ENCODE measurements at places on chromosomes 2 and 18.
A peak's percentile ranks its signal among the peaks of the same experiment; 100 is the strongest.

DNA sequence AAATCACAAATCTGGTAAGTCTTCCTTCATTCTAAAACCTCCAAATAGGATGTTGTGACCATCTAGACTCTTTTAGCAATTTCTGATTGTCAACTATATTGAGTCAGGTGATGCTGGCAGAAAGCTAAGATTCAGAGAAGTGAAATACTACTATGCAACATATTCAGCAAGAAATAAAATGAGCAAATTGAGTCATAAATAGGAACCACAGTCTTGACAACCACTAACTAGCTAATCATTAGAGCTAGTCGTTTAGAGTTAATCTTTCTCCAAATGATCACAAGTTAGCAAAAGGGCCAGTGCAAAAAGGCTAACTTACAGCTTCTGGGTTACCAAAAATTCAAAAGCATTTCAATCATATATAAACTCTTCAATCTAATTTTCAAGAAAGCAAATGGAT is 54.5 kb downstream of the ROCK1 start:
- DNase-seq, result no peak

GRCh38 chr2:72106978-72107377 is 40.7 kb downstream of the CYP26B1 start:
- no peak for DNase-seq

GRCh38 chr2:101331202-101331601 is 22.7 kb upstream of the RNF149 start:
- no peak for DNase-seq

DNA sequence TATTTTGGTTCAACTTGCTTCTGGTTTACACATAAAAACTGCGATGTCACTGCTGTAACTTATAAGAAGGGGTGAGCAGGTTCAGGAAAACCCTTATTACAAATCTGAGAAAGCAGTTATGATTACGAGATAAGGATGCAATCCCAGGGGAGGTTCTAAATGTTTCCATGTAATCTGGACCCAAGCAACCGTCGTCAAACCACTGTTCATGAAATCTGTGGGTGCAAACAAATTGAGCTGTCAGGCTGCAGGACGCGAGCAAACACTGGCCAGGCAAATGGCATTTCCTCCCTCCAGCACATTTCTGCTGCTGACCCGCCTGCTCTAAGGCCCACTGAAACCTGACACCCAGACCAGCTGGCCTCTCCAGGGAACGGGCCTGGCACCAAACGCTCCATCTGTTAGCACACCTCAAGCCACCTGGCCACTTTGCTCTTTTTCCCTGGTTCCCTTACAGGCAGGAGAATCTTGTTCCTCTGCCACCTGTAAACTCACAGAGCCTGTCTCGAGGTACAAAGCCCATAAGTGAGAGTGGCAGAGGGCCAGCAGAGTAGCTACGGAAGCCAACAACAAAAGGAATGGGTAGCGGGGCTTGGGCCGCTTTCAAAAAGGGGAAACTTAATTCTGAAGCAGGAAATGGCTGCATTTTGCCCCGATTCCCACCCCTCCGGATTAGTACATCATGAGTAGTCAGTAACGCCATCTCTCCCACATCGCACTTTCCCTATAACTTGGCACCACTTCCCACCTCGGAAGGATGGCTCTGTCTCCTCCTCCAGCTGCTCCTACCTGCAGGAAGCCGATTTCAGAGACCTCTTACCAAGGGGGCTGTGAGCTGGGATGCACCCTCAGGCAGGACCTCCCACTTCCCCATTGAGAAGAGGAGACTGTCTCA is 26.5 kb downstream of the CRACDL start:
- no peak for DNase-seq

- no peak for DNase-seq
Measured at GRCh38 chr2:37586663-37587317, 84.7 kb downstream of the CDC42EP3 start.

DNA sequence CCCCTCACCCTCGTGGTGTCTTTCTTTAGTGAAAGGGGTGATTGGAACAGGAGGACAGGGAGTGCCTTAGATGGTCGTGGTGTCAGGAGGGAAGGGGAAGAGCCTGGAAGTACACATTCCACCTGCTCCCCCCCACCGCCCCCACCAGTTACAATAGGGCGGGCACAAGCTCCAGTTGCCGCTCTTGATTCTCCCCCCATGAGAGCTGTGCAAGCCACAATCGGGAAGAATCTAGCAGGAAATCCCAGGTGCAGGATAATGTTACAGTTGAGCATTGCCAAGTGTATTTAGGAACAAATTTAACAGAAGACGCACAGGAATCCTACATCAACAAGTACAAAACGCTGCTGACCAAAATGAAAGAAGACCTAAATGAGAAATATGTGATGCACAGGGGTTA is 73.6 kb downstream of the ASAP2 start:
- no peak for DNase-seq

DNA sequence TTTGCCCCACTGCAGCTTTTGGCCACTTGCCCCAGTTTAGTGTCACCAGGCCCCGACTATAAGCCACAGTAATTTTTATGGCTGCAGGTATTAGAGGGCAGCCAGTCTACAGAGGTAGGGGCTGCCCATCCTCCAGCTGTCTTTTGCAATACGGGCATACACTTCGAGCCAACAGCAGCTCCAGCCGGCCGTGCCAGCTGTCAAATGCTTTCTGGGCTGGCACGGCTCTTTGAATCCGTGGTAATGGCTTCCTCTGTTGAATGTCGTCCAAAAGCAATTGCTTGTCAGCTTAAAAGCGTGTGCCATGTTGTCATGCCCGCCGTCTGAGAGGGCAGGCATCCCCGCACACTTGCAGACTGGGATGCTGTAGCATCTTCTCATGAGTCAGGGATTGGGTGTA is 41.3 kb downstream of the BCL2L11 start:
- peak; percentile 83 for DNase-seq

DNA sequence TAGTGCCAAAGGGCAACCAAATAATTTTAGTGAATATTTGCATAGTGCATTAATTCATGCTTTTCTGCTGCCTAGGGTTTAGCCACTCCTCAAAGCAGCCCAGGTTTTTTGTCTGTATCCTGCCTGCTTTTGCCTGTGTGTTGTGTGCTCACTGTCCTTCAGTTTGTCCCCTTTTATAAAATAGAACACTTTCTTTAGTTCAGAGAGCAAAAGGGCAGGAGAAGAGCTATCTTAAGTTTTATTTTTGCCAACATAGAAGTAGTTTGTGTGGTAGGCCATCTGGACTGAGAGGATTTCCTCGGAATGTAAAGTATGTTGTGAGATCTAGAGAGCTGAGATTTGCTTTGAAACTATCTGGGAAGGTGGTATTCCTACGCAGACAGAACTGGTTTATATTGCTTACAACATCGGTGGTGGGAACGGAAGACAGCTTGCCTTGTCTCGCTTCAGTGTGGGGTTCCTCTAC is 64.9 kb downstream of the EML4 start:
- DNase-seq, result no peak

DNA sequence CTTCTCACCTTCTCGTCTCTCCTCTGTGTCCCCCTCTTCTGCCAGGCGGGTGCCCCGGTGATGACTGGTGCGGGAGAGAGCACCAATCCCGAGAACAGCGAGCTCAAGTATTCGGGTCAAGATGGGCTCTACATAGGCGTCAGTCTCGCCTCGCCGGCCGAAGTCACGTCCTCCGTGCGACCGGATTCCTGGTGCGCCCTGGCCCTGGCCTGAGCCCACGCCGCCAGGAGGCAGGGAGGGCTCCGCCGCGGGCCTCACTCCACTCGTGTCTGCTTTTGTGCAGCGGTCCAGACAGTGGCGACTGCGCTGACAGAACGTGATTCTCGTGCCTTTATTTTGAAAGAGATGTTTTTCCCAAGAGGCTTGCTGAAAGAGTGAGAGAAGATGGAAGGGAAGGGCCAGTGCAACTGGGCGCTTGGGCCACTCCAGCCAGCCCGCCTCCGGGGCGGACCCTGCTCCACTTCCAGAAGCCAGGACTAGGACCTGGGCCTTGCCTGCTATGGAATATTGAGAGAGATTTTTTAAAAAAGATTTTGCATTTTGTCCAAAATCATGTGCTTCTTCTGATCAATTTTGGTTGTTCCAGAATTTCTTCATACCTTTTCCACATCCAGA is 31.3 kb downstream of the GATA6 start:
- DNase-seq, result no peak

DNA sequence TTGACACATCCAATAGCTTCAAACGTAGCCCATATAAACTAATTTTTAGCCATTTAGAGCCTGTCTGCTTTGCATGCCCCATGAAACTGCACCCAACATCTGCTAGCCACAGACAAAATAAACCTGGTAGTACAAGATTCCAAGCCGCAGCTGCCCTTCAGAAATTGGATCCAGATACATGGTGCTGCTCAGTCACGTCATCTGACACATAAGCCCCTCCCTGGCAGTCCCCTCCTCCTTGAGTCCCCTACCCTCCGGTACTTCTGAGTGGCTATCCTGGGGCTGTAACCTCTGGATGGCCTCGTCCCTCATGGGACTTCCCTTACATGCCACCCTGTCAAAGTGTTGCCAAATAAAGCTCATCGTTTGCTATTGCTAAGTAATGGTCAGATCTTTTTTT is 33.8 kb downstream of the PROC start:
- no peak for DNase-seq

DNA sequence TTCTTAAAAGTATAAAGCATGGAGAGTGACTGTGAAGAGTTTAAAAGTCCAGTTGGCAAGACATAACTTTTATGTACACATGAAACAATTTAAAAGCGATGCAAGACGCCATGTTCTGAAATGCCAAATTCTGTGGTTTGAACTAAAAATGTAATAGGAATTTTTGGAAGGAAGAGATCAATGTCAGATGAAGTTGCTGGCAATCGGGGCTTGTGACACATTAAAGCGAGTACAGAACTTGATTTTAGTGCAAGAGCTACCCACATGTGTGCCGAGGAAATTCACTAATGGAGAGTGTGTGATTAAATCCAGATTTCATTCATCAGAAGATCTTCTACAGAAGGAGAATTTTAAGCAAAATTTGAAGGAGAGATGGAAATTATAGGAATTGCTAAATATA is 220.2 kb upstream of the CCDC68 start:
- DNase-seq, result no peak

DNA sequence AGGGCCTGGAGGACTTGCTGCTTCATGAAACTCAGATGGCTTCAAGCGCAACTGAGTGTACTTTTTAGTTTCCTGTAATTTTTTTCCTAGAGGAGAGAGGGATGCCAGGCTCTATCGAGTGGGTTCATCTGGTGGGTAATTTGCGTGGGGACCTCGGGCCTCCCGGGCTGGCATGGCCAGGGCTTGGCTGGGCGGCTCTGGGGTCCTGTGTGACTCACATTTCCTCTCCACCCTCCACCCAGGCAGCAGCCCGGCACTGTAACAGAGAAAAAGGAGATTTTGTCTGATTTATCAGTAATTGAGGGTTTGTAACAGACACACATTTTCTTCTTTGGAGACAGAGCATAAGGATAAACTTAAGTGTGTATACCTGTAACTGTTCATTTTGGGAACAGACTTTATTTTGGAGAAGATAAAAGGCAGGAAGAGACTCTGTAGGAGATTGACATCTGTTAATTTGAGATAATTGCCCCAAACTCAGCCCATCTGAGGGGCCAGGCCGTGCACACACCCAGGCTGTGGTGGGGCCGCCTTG is 64.3 kb downstream of the NFATC1 start:
- no peak for DNase-seq

- peak; percentile 12 for DNase-seq
Measured at GRCh38 chr2:230713331-230714135, 891 bp downstream of the CAB39 start.

GRCh38 chr2:7057865-7058400 is 140.7 kb downstream of the RNF144A start:
- DNase-seq, result no peak

DNA sequence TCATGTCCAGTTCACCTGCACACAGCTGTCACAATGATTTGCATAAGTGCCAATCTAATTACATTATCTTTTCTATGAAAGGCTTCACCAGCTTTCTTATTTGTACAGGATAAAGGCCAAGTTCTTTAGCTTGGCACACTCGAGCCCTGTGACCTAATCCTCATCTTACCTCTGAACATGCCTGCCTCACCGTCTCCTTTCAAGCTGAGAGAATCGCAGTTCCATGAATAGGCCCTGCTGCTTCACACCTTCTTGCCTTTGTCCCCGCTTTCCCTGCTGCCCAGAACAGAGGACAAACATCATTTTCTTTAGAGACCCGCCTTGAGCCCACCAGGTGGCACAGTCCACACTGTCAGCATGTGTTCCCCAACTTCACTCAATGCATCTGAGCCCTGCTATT is 1094.7 kb downstream of the BCL11A start:
- no peak for DNase-seq

DNA sequence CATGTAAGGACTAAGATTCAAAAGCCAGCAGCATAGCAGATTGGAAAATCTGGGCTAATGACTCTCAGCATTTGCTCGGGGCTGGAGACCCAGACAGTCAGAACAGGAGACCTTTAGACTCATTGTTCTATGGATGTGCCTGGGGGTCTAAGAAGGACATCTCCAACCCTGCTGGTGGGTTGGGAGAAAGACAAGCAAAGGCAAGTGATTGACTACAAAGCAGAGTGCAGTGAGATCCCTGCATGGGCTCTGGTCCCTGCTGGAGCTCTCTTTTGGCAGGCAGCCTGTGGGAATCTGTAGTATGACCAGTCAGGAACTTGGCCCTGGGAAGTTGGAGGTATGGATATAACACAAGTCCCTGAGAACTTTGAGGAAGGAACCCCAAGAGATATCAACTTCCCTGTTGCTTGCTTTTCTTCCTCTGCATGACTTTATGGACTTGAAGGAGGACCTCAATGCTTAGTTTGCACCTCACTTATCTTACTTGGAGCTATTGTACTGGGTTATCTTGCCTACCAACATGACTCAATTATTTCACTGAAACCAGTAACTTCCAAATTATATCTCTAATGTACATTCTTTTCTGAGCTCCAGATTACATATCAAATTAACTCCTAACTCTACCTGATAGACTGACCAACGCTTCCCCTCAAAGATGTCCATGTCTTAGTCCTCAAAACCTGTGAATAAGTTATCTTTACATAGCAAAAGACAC is 236.0 kb downstream of the CYRIA start:
- no peak for DNase-seq

- DNase-seq, result no peak
Measured at GRCh38 chr2:231565887-231566594, 26.6 kb upstream of the TEX44 start.

DNA sequence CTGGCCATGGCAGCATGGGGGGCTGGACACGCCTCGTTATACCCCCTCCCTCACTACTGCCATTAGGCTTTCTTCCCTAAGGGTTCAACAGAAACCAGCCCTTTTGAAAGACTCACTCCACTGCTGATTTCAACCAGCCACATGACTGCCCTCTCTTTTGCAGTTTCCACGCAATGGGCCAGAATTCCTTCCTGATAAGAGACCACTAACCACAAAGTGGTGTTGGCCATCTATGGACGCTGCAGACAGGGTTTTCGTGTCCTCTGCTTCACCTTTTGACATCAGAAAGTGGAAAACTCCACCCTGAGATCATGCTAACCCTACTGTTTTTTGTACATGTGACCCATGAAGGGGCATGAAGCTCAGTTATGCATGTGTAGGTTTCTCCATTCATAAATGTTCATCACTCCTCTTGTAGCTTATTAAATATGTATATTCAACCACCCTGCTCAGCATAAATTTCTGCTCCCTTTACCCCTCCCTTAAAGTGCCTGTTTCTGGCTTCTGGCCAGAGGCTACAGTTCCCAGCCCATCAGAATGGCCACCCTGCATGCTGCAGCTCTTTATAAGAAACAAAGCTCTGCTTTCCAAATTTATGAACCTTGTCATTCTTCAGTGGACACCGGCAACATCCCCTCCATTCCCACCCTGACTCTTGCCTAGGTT is 106.6 kb upstream of the MSH6 start:
- DNase-seq, result no peak

GRCh38 chr2:234514099-234514498 is 17.2 kb upstream of the ARL4C start:
- no peak for DNase-seq
